ENCODE measurements at places on chromosomes 16 and 17.

GRCh38 chr17:28684963-28685362 is 23.0 kb downstream of the SUPT6H start:
- peak; percentile 87 for DNase-seq

- DNase-seq: no peak
These were observed 335.9 kb downstream of the TMEM114 start for GRCh38 chr16:8254405-8254804.

GRCh38 chr17:49494986-49495841 is at the start of gene NGFR:
Gene NGFR (plus strand): TSS chr17:49495293. CDS start chr17:49495418, 125 bp downstream.
- peak; percentile 78 for DNase-seq

- no peak for DNase-seq
These were observed 12.4 kb downstream of the TENT4B start for GRCh38 chr16:50165473-50165872.

- peak; percentile 87 for DNase-seq
These were observed 14.5 kb downstream of the SNX11 start for GRCh38 chr17:48121923-48122664.

DNA sequence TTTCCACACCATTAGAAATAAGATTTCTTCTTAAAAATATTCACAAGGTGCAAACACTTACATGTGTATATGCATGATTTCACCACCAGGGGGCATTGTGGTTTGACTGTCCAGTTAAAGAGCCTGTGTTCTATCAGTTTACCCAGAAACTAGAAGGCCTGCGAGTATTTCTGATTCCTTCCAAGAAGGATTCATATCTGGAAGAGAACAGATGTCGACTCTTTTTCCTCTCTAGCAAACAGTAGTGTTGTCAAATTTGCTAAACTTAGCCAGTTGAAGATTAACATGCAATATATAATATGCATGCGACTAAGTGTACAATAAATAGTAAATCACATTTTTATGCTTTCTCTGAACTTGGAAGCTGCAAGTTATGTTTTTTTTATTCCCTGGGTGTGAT is 404.1 kb downstream of the WWOX start:
- DNase-seq: peak; percentile 77

DNA sequence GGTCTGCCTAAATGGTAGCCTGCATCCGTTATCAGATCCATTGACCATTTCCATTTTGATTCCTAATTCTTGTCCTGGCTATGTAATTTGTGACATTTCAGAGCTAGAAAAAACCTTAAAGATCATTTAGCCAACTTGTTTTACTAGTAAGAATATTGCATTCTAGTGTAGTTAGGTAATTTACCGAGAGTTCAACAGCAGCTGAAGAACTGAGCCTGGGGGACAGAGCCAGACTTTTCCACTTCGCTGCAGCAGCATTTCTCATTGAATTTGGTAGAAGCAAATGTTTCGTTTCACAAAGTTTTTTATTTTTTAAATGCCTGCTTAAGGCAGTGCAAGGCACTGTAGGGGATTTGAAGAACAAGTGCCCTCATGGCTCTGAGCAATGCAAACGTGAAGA is 59.2 kb upstream of the MARCHF10 start:
- DNase-seq: no peak

GRCh38 chr17:82214012-82214628 is 1.5 kb upstream of the CCDC57 start:
- DNase-seq: no peak

GRCh38 chr16:67388591-67388990 is 4.7 kb downstream of the TPPP3 start:
- DNase-seq: no peak

DNA sequence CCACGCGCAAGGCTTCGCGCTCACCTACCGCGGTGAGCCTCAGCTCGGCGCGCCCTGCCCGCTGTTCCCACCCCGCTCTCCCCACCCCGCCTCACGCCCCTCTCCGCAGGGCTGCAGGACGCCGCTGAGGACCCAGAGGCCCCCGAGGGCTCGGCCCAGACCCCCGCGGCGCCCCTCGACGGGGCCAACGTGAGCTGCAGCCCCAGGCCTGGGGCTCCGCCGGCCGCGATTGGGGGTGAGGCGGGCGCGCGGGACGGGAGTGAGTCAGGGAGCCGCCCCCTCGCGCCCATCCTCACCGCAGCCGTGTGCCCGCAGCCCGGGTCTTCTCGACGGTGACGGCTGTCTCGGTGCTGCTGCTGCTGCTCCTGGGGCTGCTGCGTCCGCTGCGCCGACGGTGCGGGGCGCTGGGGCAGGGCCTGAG is 1.9 kb upstream of the PAQR4 start:
- DNase-seq: no peak

GRCh38 chr16:82665025-82665424 is 38.3 kb downstream of the CDH13 start:
- no peak for DNase-seq

DNA sequence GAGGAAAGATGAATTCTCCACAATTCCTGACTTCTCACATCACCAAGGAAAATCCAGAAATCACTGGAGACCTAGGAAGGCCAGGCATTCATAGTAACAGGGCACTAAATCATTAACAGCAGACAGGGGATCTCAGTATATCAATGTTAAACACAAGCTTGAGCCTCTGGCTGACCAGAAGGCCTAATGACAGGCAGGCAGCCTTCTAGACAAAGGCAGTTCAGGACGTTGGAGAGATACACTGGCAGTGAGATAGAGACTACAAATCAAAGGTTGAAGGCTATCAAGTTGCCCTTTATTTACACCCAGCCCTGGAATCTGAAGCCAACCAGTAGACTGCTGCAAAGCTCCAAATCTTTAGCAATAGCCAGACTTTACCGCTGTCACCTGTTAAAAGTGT is 422.8 kb upstream of the CCL2 start:
- DNase-seq: no peak

DNA sequence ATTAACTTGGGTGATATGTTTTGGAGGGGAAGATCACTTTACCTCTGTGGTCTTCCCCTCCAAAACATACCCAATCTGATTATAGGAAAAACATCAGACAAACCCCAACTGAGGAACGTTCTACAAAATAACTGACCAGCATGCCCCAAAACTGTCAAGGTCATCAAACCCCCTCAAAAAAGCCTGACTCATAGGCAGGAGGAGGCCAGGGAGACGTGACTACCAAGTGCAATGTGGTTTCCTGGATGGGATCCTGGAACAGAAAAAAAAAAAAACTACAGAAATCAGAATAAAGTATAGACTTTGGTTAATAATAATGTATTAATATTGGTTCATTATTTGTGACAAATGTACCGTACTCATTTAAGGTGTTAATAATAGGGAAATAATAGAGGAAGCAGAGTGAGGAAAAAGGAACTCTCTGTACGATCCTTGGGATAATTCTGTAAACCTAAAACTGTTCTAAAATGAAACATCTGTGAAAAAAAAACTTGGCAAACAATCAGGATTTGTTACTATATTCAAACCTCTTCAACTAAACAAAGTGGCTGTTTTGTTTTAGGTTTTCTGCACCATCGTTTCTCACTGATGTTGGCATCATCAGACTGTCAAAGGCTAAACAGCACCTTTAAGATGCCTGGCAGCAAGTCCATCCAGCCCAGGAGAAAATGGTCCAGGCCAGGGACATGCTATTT is 266.7 kb upstream of the SDK2 start:
- no peak for DNase-seq

GRCh38 chr16:56513972-56514371 is 5.9 kb downstream of the BBS2 start:
- DNase-seq: peak; percentile 72

DNA sequence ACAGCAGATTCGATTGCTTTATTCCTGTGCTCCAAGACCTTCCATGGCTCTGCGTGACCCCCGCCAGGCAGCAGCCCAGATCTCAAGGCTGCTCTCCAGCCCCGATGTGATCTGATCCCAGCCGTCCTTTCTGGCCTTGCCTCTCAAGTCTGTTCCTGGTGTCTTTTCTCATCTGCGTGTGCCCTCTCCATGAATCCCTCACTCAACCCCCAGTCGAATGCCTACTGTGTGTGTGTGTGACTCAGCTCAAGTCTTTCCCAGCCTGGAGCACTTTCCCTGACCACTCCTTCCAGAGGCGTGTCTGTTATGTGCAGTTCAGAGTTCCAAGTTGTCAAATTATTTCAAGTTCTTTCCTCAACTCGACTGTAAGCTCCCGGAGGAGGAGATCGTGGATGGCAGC is 64.0 kb downstream of the MRM1 start:
- no peak for DNase-seq

DNA sequence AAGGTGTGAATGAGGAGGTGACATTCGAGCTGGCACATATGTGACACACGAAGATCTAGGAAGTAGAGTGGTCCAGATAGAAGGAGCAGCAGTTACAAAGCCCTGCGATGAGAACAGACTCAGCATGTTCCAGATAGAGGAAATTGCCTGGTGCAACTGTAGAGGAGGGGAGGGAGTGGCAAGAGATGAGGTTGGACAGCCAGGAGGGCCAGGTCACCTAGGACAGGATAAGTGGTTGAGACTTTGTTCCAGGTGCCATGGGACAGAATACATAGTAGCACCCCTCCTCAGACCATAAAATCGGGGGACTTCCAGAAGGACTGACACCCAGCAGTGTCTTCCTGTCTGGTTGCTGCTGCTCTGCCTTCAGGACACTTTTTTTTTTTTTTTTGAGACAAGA is 11.0 kb upstream of the CENPT start:
- DNase-seq: no peak

GRCh38 chr17:76791053-76791980 is 53.4 kb downstream of the MFSD11 start:
- DNase-seq: no peak

Data from globus pallidus (tissue), 1 donor.